ENCODE measurements at places on chromosomes 11 and 22. TPM values are rescaled to one million over a fixed set of nuclear protein-coding genes. Genes with fewer than 3 reads are reported as not detected.

KDM4D gene
- polyA plus RNA-seq = 0.19 TPM

KDM4E gene
- polyA plus RNA-seq = not detected

RDX gene
- polyA plus RNA-seq = 33.5 TPM

ZBTB16 gene
- 44.0 TPM for polyA plus RNA-seq

NOX4 gene
- polyA plus RNA-seq = 2.3 TPM

PATE2 gene
- polyA plus RNA-seq = not detected

NXPE1 gene
- 0.08 TPM for polyA plus RNA-seq

OR6T1 gene
- polyA plus RNA-seq = not detected

ROM1 gene
- 5.3 TPM for polyA plus RNA-seq

AGBL2 gene
- 0.03 TPM for polyA plus RNA-seq

GLYATL2 gene
- polyA plus RNA-seq = 0.15 TPM

MAP6 gene
- polyA plus RNA-seq = 0.98 TPM

RIBC2 gene
- 0.07 TPM for polyA plus RNA-seq

NLRP10 gene
- polyA plus RNA-seq = not detected

ME3 gene
- polyA plus RNA-seq = 24.1 TPM
